ENCODE measurements at places on chromosomes 16 and 17.

DNA sequence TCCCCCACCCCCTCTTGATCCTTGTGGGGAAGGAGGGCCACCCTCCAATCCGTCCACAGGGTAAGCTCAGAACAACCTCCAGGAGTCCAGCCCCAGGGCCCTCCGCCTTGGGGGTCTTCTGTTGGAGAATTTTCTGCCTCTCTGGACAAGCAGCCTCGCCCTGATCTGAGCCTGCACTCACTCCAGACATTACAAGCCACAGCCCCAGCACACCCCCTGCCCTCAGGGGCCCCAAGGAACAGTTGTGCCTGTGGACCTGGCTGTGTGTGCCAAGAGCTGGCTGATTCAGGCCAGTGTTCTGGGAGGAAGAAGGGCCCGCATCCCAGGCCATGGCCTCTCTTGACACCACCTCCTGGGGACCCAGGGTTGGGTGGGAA, 477 bp upstream of the ARHGAP27 start:
- no peak for DNase-seq

- DNase-seq = no peak
These were observed 524 bp downstream of the EFTUD2 start for GRCh38 chr17:44898768-44899073.

DNA sequence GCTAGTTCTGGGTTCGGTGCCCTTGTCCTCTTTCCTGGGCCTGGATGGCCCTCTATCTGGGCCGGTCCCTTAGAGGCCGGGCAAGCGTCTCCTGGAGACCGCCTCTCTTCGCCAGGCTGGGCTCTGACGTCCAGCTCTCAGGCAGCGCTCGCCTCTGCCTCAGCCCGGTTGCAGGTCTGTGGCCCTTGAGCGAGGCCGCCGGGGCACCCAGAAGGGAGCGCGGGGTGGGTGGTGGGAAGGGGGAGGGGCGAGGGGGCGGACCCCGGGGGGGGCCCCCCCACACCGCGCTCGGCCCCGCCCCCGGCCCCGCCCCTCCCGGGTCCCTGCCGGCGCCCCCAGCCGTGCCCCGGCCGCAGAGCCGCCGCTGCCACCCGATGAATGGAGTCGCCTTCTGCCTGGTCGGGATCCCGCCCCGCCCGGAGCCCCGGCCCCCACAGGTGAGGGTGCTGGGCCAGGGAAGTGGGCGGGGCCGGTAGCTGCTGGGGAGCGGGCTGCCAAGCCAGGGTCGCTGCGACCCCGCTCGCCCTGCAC, at the start of gene ARHGAP23:
ARHGAP23 (plus strand) TSS at position 353 of the 531 bp plus-strand sequence; CDS start at position 375, 22 bp downstream.
- DNase-seq = no peak

- DNase-seq = no peak
These were observed 17.8 kb downstream of the ST6GALNAC2 start for GRCh38 chr17:76567634-76568432.

GRCh38 chr17:70096861-70097260, 21.8 kb downstream of the KCNJ16 start:
- DNase-seq = no peak
